ENCODE measurements at places on chromosomes 5 and 9. TPM values are rescaled to one million over a fixed set of nuclear protein-coding genes. Genes with fewer than 3 reads are reported as not detected.

The OBP2B gene
- total RNA-seq: not detected

The GRM6 gene
- total RNA-seq: not detected

The PMPCA gene
- total RNA-seq: 40.5 TPM

The PPP3R2 gene
- 0.23 TPM for total RNA-seq

The FST gene
- total RNA-seq: 15.9 TPM

The EIF4E1B gene
- total RNA-seq: not detected

The ARL14EPL gene
- total RNA-seq: not detected

The PFN3 gene
- total RNA-seq: not detected

The CFAP77 gene
- total RNA-seq: 0.64 TPM

The NR6A1 gene
- total RNA-seq: 1.2 TPM

The IL9 gene
- total RNA-seq: not detected

The FRRS1L gene
- 3.7 TPM for total RNA-seq

The PALM2AKAP2 gene
- 20.7 TPM for total RNA-seq

The SLC6A3 gene
- total RNA-seq: 0.41 TPM

The IFNA13 gene
- total RNA-seq: not detected

The GFI1B gene
- 2.0 TPM for total RNA-seq

The MYOZ3 gene
- 10.7 TPM for total RNA-seq

The CARD9 gene
- total RNA-seq: 5.7 TPM

The HAPLN1 gene
- 1.8 TPM for total RNA-seq

The IFNB1 gene
- not detected for total RNA-seq

The C5 gene
- total RNA-seq: 9.8 TPM

The ADGRD2 gene
- total RNA-seq: not detected

The CEP72 gene
- total RNA-seq: 11.7 TPM

The CBY3 gene
- total RNA-seq: 0.58 TPM

The PCDHB13 gene
- total RNA-seq: 7.9 TPM

The ANXA2R gene
- 4.3 TPM for total RNA-seq

The CAMK2A gene
- total RNA-seq: 14.4 TPM

The PTGS1 gene
- 9.6 TPM for total RNA-seq

The SH3TC2 gene
- total RNA-seq: 1.8 TPM

The GABRB2 gene
- total RNA-seq: 1.4 TPM

The ZDHHC11 gene
- 14.9 TPM for total RNA-seq

The AMBP gene
- 3.1 TPM for total RNA-seq

The CNTLN gene
- 13.8 TPM for total RNA-seq

The TLR4 gene
- 18.2 TPM for total RNA-seq

The FKTN gene
- 17.0 TPM for total RNA-seq

The PCDHA13 gene
- 0.88 TPM for total RNA-seq

The LSM11 gene
- total RNA-seq: 6.9 TPM

The BRD8 gene
- 66.8 TPM for total RNA-seq

The PCDHGC4 gene
- 9.6 TPM for total RNA-seq

The ZDHHC21 gene
- 21.7 TPM for total RNA-seq

The PRDM9 gene
- total RNA-seq: not detected

The C9orf78 gene
- total RNA-seq: 36.3 TPM

The ANKDD1B gene
- 6.4 TPM for total RNA-seq

The PCDHGA6 gene
- 10.3 TPM for total RNA-seq

The PDE6A gene
- total RNA-seq: 0.06 TPM

The C5orf58 gene
- not detected for total RNA-seq

The GABRA1 gene
- 0.29 TPM for total RNA-seq

The CCDC192 gene
- total RNA-seq: not detected

The HK3 gene
- total RNA-seq: 11.3 TPM

The RALGPS1 gene
- total RNA-seq: 26.6 TPM

The LOX gene
- total RNA-seq: 17.2 TPM

The NPDC1 gene
- total RNA-seq: 28.6 TPM

The CD274 gene
- 2.7 TPM for total RNA-seq

The CYSRT1 gene
- 0.76 TPM for total RNA-seq

The MOB3B gene
- total RNA-seq: 13.3 TPM

The PSD2 gene
- 1.1 TPM for total RNA-seq

All from metanephros (tissue), 2 donors.